RPMI7951 (cell line): ENCODE measurements at places on chromosomes 1 and 21. TPM values are rescaled to one million over a fixed set of nuclear protein-coding genes. Genes with fewer than 3 reads are reported as not detected.

DNA sequence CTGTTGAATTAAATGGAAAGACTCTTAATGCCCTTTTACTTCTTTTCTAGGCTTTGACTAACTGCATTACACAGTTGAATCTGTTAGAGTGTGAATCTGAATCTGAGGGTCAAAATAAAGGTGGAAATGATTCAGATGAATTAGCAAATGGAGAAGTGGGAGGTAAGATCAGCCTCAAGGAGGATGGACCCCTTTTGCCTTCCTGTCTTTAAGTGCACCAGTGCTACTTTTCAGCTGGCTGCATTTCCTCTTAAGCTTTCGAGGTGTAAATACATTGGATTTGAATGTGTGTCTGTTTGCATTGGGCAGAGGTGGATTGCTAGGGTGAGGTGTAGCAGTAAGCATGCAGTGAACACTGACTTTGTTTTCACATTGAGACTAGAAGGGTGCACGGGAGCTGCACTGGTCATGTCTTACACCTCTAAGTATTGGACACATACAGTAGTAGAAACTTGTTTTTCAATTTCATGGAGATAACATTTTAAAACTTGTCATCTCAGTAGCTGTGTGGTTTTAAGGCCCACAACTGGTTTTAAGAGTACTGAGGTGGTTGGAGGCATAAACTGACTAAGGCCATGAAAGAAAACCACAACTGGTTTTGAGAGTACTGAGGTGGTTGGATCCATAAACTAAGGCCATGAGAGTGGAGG lies 35.4 kb downstream of the MIA3 start:
- no peak for DNase-seq

- DNase-seq, result no peak
These were observed 119.6 kb downstream of the NRIP1 start for GRCh38 chr21:14945176-14945575.

DNA sequence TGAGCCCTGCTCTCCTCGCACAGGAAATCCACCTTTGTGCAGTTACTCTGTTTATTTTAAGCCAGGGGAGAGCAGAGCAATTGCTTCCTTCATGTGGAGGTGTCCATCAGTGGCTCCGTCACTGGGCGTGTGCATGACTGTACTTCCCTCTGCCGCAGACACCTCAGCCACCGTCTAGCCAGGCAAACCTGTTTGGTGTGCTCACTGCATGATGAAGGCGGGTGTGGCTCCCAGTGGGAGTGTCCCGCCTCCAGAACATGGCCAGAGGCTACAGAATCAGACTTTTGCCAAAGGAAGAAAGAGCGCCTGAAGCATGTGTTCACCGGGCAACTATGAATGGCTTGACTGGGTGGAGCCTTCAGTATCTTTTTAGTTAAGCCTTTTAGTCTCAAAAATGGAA lies 26.1 kb upstream of the LAMC2 start:
- DNase-seq, result peak; percentile 70

DNA sequence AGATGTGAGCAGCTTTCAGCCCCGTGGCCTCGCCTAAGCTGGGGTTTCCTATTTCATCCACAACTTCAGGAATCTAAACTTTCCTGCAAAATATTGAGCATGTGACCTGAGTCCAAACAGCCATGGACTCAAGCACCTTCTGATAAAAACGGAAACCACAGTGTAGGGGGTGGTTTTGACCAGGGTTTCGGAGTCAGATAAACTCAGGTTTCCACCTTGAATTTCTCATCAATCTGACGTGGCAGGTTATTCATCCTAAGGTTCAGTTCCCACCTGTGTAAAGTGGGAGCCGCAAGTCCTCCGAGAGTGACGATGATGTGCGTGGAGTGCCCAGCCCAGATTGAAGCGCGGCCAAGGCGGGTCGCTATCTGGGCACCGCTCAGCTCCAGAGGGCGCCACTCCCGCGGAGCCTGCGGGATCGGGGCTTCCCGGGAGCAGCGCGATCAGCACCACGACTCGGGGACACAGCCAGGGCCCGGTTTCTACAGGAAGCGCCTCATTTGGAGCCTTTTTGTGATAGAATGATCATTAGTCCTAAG lies 871 bp upstream of the ETS2 start:
- DNase-seq, result peak; percentile 66

- DNase-seq, result no peak
These were observed 5.9 kb upstream of the DPT start for GRCh38 chr1:168734946-168735345.

- DNase-seq, result no peak
These were observed 27.8 kb downstream of the CDK18 start for GRCh38 chr1:205532026-205532898.

- peak; percentile 54 for DNase-seq
These were observed 2.2 kb upstream of the TMEM51 start for GRCh38 chr1:15151377-15151806.

GRCh38 chr1:94143173-94143808 lies 22.3 kb upstream of the ABCA4 start:
- DNase-seq, result no peak

- DNase-seq, result no peak
These were observed 9.7 kb upstream of the CSRP1 start for GRCh38 chr1:201516511-201517127.

DNA sequence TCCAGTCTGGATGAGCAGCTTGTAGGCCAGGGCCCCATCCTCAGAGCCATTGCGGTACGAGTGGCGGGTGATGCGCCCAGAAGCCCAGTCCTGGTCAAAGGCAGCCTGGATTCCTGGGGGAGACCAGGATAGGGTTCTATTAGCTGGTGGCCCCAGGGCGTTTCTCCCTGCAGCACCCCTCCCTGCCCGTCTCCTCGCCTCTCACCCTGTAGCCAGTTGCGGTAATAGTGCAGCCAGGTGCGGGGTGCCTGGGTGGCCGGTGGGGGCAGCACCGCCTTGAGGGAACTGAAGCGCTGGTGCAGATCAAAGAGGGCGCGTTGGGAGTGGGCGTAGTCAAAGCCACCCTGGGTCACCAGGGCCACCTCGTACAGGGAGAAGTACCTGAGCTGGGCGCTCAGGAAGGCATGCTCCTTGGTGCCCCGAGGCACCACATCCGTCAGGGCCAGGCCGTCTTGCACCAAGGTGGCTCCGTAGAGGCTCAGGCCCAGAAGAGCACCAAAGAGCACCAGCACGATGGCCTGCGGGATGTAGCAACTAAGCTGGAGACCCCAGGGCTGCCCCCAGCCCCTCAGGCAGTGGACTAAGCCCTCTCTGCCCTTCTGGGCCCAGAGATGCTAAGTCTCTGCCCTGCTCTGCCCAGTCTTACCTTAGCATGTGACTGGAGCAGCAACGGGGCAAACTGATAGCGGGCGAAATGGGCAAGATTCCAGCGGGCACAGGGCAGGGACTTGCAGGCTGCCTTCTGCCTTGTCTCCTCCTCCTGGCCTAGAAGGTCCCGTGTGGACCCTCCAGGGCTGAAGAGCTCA lies 15.7 kb downstream of the PTCH2 start:
- no peak for DNase-seq

DNA sequence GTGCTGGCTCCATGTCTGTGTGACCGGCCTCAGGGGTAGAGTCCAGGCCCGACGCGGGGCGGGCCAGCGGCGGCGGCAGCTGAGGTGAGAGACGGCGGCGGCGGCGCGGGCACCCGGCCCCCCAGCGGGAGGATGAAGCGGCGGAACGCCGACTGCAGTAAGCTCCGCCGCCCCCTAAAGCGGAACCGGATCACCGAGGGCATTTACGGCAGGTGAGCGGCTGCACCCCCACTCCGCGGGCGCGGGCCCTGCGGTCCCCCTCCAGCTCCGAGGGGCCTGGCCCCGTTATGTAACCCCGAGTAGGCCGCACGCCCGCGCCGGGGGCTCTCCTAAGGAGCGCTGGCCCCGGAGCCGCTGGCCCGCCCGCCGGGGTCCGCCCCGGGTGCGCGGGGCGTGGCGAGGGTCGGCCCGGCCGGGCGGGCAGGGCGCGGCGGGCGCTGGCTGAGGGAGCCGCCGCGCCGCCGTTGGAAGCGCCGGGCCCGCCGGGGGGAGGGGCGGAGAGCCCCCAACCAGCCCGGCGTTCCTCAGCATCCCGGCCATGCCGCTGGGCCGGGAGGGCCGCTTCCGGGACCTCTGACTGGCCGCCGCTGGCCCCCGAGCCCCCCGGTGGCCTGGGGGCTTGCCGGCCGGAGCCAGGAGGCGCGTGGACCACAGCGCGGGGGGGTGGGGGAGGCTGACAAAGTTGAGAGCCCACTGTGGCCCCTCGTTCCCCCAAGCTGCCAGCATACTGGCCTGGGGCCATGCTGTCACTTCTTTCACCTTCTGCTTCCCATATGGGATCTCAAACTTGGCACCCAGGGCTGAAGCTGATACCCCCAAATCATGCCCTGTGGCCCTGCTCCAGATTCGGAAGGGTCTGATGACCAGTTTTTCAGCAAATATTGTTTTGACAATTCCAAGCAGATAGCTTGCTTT lies 527 bp downstream of the MACO1 start:
- peak; percentile 4 for DNase-seq

DNA sequence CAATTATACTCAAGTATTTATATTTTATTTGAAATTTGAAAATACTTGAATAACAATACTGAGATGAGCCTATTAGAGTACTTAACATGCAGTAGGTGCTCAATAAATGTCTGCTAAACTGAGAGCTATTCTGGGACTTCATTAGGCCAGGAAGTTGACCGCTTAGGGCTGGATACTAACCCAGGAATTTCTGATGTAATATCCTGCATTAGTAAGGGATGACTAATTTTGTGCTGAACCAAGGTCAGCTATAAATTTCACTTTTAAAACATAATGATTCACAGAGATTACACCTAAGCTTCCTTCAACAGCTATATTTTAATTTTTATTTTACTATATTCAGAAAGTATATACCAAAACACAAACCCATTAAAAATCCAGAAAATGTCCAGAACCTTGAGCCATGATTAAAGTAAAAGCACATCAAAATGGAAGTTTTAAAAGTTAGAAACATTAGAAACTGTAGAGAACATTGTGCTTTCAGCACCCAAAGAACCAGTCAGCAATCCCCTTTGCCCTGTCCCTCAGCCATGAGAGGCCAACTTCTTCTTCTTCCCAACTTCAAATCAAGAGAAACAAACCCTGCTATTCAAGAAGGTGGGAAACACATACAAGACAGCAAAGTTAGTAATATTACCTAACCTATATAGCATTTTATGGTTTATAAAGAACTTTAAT lies 35.4 kb downstream of the WNT2B start:
- DNase-seq, result peak; percentile 87

DNA sequence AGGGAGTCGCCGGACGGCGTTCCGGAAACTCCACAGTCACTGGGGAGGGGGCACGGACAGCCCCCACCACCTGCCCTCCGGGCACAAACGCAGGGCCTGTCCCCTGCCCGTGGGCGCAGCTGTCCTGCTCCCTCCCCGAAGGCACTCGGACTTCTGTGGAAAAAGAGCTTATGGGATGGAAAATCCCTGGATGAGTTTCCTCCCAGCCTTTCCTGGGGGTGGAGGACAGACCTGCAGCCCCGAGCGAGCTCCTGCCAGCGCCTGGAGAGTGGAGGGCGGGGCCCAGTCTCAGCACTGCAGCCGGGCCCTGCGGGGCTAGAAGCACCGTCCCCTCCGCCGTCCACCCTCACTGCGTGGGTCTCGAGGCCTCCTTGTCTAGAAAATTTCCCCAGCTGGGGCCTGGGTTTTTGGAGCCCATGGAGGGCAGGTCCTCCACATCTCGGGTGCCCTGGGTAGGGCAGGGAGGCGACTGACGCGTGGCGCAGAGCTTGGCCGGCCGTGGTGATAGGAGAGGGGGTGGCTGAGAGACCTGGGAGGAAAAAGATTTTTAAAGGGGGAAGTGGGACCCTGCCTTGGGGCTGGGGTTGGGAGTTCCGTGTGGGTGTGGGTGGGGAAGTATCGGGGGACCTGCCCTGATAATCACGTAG lies 6.4 kb upstream of the COL6A1 start:
- DNase-seq, result peak; percentile 93

GRCh38 chr1:230698130-230698529 lies 15.8 kb downstream of the AGT start:
- no peak for DNase-seq

DNA sequence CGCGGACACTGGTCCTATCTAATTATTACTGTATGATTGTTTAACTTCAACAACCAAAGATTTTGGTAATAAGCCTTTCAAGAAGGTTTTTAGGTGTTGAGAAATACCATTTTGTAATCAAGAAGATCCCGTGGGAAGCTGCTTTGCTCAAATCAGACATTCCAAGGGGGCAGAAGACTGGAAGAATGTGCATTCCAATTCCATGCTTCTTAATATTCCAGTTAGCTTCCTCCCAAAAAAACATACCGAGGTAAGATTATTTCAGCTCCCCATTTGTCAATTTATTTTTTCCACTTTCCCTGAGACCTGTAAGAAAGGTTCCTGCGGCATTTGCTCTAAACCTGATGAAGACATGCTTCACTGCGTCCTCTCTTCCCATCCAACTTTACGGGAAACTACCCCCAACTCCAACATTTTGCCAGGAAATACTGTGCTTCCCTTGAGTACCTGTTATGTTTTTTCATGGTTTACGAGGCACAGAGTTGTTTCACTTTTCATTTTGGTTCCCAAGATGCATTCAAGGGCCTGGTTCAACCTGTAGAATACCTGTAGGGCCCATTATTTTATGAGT lies 4.1 kb downstream of the CNN3 start:
- peak; percentile 48 for DNase-seq

- DNase-seq, result no peak
These were observed 14.8 kb upstream of the GPR88 start for GRCh38 chr1:100523038-100523652.

- DNase-seq, result no peak
These were observed 61.3 kb upstream of the AJAP1 start for GRCh38 chr1:4593106-4593505.

- DNase-seq, result no peak
These were observed 291.5 kb upstream of the VAMP3 start for GRCh38 chr1:7479571-7479970.

Gene MYOG
- not detected in 2 replicates for total RNA-seq

Gene SPATA17
- total RNA-seq, result under 0.01 and 1.6 TPM in 2 replicates

Gene OR2AK2
- not detected in 2 replicates for total RNA-seq

Gene LMX1A
- total RNA-seq, result not detected in 2 replicates

Gene FHAD1
- 5.5 and 6.8 TPM in 2 replicates for total RNA-seq

Gene ZNF593OS
- not detected in 2 replicates for total RNA-seq

Gene TINAGL1
- total RNA-seq, result 7.0 and 14.9 TPM in 2 replicates

Gene BEND5
- 1.6 and 1.8 TPM in 2 replicates for total RNA-seq

Gene KRTAP10-4
- not detected in 2 replicates for total RNA-seq

Gene CNKSR1
- total RNA-seq, result under 0.01 and 0.12 TPM in 2 replicates

Gene SPOCD1
- 9.6 and 12.4 TPM in 2 replicates for total RNA-seq

Gene PTAFR
- total RNA-seq, result 0.12 and 0.20 TPM in 2 replicates
